ENCODE measurements at places on chromosomes 3 and 15. TPM values are rescaled to one million over a fixed set of nuclear protein-coding genes. Genes with fewer than 3 reads are reported as not detected.

- DNase-seq: no peak
These were observed 6.9 kb upstream of the NME9 start for GRCh38 chr3:138336454-138336999.

Gene NANOGP8
- not detected for total RNA-seq

Gene IL17RB
- not detected for total RNA-seq

Gene GOLGA6B
- not detected for total RNA-seq
